Stimulated activated CD8-positive, alpha-beta memory T cell treated with anti-CD3 and anti-CD28 coated beads, Interleukin-4, amount 100 ng/mL, for 48 hours (primary cell): ENCODE measurements at places on chromosomes 13 and 19.

- no peak for DNase-seq
These were observed 23.1 kb upstream of the SPRY2 start for GRCh38 chr13:80363890-80364503.

- no peak for DNase-seq
These were observed 223.1 kb upstream of the TSHZ3 start for GRCh38 chr19:31572102-31572975.

- no peak for DNase-seq
These were observed 141.3 kb downstream of the RNF17 start for GRCh38 chr13:24905242-24905641.

- DNase-seq = no peak
These were observed 19.7 kb upstream of the IPO5 start for GRCh38 chr13:97933776-97934175.

DNA sequence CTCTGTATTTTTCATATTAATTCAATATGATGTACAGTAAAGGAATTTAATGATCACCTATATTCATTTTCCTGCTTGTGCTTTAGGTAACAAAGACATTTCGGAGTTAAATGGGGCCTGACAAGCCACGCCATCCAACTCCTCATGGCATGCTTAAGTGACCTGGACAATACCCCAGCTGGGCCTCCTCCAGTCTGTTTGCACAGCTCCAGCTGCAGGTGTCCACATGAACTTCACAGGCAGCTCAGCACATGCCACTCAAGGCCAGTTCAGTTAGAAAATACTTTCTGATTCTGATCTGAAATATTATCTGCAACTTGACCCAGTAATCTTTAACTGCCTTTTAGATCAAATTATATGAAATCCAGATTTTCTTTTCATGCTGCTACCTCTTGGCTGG is 89.6 kb upstream of the SLC15A1 start:
- no peak for DNase-seq

GRCh38 chr13:71727042-71727441 is 140.0 kb downstream of the DACH1 start:
- no peak for DNase-seq

GRCh38 chr13:98549006-98549727 is 27.7 kb downstream of the STK24 start:
- no peak for DNase-seq

GRCh38 chr19:39154629-39155100 is 29.1 kb downstream of the PAK4 start:
- DNase-seq = no peak

- no peak for DNase-seq
These were observed 6.5 kb upstream of the RLN3 start for GRCh38 chr19:14021474-14021873.

- DNase-seq = no peak
These were observed 31.2 kb upstream of the ZNF536 start for GRCh38 chr19:30340771-30341561.

GRCh38 chr19:11379857-11380350 is 4.2 kb downstream of the EPOR start:
- DNase-seq = no peak

DNA sequence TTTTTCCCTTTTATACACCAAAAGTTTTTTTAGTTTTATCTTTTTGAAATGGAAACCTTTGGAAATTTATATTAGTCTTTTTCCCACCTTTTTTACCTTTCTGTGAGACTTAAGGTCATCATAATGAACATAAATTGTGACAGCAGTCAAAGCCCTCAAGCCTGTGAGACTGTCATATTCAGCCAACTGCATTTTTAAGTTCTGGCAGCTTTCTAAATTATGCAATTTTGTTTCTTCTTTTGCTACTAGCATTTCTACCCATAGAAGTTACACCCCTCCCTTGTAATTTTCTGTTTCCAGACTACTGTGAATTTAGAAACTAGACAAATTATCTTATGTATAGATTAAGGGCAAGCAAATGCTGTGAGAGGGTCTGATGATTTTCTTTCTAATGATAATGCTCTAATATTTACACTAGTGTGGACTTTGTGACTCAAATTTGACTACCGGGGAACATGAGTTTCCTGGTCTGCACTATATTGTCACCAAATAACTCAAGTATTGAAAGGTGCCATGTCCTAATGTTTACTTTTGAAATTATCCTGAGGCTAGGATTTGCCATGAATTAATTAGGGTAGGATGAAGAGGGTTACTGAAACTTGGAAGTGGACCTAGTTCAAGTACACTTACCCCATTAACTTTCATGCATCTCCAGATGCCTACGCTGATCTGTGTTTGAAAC is 43.7 kb downstream of the FRY start:
- no peak for DNase-seq

DNA sequence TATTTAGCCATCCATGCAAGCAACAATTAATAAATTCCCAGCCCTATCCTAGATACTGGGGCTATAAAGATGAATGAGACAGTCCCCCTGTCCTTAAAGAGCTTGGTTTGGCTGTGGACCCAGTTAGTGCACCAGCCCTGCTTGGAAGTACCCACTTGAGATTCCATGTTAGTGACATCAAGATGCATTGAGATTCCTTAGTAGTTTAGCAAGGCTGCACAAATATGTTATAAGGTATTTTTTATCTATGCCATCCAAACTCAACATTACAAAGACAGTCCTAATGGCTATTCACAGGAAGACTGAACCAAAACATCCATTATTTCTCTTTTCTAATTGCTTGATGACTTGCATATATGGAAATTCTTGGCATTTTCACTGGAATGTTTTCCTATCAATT is 48.8 kb upstream of the RAP2A start:
- DNase-seq = no peak

- DNase-seq = no peak
These were observed 3.0 kb upstream of the ZNF136 start for GRCh38 chr19:12159773-12160414.

DNA sequence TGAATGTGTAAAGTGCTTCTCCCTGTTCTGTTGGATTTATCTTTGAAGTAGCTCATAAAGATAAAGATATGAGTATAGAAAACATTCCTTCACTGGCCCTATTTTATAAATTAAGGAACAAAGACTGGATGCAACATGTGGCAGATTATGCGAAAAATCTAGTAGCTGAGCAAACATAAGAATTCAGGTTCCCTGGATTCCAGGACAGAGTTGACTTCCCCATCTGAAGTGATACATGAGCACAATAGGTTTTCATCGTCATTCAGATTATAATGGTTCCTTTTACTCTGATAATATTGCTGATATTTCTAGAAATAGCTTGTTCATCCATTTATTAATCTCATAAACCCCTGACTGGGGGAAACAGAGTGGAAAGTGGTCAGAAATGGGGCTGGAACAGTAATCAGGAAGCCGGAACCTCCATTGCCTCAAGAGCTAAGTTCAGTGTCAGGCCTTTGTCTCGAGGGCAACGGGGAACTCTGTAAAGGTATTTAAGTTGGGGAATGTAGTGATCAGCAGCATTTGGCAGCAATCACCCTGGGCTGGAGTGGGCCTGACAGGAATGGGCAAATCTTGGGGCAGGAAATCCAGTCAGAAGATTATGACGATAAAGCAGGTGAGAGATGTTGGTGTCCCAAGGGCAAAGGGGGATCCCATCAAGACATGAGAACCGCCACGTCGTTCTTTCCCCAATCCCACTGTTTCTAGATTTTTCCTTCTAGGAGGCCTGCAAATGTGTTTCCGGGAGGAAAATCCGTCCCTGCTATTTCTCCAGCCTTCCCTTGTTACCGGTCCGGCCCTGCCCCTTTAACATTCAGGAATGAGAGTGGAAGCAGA is 232.5 kb upstream of the SERP2 start:
- no peak for DNase-seq

- peak; percentile 66 for DNase-seq
These were observed 127.0 kb downstream of the IER2 start for GRCh38 chr19:13277104-13277809.

- DNase-seq = no peak
These were observed 10.8 kb downstream of the CLEC4M start for GRCh38 chr19:7773841-7774240.

- no peak for DNase-seq
These were observed 29.1 kb downstream of the CUL4A start for GRCh38 chr13:113238536-113238935.

DNA sequence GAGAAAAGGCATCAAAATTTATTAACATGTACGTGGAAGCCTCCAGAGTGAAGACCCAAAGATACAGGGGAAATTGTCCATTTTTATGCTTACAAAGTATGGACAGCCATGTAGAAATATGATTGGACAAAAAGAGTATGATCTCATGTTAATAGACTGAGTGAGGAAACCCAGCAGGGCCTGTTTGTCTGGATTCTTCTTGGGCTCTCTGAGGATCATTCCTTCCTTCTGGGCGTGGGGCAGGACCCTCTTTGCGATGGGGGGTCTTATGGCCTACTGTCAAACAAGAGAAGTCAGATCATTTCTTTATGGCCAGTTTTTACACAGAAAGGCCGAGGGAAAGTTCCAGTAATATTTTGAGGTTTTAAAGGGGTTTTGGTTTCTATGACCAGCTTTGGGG is 110.8 kb downstream of the ESD start:
- DNase-seq = no peak

- no peak for DNase-seq
These were observed 4.5 kb upstream of the TIMM44 start for GRCh38 chr19:7947939-7948338.

DNA sequence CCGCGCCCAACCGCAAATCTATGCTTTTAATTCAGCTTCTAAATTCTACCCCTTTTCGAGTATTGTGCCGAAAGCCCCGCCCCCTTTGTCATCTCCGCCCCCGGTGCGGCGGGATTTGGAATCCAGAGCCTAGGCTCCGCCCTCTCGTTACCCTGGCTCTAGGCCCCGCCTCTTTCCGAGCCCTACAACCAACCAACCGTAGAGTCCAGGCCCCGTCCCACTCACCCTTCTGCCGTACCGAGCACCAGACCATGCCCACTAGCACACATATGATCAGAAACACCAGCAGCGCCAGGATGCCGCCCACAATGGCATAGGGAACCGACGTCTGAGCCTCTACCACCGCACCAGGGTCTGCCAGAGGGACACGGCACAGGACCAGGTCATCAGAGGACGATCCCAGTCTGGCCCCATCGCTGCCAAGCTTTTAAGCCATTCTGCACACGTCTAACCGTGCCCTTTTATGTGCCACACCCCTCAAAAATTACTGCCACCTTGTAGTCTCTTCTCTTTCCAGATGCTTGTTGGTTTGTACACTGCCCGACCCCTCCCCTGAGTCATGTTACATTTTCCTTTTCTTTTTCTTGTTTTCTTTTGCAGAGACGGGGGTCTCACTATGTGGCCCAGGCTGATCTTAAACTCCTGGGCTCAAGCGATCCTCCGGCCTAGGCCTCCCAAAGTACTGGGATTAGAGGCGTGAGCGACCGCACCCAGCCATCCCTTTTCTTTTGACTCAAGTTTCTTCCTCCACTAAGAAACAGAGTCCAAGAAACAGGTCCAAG is 4.7 kb upstream of the ZNF428 start:
- peak; percentile 41 for DNase-seq

- no peak for DNase-seq
These were observed 278.7 kb upstream of the GPC6 start for GRCh38 chr13:92947770-92948434.

DNA sequence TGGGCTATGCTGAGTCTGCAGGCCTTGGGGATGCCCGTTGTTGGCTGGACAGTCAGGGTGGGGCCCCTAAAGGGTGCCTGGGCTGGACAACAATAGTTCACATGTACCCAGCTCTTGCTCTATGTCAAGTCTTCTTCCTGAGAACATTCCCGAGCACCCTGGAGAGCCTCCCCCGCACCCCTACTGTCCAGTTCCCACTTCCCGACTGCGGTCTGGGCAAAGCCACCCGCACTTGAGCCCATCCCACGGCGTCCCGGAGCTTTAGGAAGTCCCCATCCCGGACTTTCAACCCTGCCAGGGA is 1.1 kb upstream of the MPND start:
- DNase-seq = no peak

- DNase-seq = peak; percentile 38
These were observed 13.4 kb upstream of the SIGLEC12 start for GRCh38 chr19:51514866-51515481.
